ENCODE measurements at places on chromosomes 7 and 10.

- DNase-seq: peak; percentile 87
These were observed 395.1 kb upstream of the GALNT17 start for GRCh38 chr7:70736715-70737460.

DNA sequence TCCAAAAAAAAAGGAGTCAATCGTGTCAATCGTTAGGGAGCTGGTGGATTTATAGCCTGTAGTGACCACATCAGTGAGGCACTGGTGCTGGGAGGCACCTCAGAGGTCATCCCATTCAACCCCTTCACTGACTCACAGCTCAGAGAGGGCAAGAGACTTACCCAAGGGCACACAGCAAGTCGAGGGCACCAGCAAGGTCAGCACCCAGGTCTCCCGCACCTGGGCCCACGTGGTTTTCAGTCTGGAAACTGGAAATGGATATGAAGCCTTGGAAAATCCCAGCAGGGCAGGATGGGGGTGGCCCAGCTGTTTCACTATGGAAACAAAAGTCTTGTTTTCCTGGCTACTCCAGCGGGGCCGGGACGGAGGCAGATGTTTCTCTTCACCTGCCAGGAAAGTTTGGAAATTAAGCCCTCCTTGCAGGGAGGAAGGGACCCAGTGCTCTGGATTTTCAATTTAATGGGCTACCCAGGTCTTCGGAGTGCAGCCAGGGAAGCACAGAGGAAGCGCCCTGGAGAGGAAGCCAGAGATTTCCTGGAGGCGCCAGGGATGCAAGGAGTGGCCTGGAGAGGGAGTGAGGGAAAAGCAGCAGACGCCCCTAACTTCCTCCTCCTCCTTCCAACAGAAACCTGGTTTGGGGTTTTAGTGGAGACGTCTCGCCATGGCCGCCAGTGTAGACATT is 157.2 kb upstream of the TNRC18 start:
- DNase-seq: peak; percentile 20

GRCh38 chr7:50721661-50722259 is 60.9 kb downstream of the GRB10 start:
- DNase-seq: peak; percentile 33

GRCh38 chr7:140050100-140050499 is 12.7 kb downstream of the PARP12 start:
- DNase-seq: no peak

DNA sequence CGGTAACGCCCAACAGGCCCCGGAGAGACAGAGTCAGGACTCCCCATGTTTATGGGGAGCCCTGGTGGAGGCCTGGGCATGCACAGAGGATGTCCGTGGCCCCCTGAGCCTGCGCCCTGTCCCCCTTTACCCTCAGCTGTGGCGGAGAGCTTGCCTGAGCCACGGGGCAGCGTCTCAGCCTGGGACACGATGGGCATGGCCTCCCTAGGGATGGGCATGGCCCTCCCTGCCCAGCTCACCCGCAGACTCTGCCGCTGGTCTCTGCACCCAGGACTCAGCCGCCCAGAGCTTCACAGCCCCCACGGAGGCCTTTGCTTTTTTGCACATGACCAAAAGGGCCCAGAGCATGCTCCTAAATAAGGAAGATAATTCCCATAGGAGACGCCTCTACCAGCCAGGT is 394.2 kb downstream of the PTPRN2 start:
- no peak for DNase-seq

DNA sequence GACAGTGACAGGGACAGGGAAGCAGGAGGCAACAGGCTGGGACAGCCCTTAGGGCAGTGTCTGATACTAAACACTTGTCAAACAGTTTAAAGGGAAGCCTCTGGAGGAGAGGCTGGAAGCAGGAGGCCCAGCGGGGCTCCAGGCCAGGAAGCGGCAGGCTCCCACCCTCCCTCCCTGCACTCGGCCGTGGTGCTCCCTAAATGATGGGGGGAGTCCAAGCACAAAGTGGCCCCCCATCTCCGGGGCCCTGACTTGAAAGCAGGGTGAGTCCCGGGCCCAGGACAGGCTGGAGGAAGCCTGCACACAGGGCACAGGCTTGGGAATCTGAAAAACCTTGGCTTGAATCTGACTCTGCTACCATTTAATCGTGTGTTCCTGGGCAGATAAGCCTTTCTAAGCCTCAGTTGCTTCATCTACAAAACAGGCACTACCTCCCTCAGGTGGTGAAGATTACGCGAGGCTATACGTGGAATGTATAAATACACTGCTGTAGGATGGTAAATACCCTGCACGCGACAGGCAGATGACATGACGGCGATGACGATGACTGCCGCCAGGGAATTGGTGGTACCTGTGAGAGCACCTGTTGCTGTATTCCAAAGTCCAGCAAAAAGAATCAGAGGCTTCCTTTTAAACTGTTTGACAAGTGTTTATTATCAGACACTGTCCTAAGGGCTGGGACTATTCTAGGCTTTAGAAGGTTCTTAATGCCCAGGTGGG is 34.1 kb downstream of the GBX1 start:
- no peak for DNase-seq

GRCh38 chr7:21108182-21108581 is 319.7 kb upstream of the SP4 start:
- DNase-seq: no peak

All from EH (cell line).